SW480 (cell line): ENCODE measurements at places on chromosomes 12 and 14.

DNA sequence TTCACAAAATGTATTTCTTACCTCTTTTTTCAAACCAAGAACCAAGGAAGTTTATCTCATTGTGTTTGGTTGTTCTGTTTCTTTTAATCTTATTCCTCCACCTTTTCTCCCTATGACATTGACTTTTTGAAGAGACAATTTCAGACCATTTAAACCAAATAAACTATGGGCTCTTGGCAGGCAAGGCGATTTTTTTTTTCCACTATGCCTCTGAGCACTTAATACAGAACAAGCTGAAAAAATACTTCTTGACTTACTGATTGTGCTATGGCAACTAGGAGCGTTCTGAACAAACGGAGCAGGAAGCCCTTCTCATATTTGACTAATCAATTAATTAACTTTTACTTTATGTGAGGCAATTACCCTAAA is 98.0 kb downstream of the ZNF664 start:
- no peak for DNase-seq

- no peak for DNase-seq
Measured at GRCh38 chr14:105151838-105152793, 16.5 kb downstream of the JAG2 start.

DNA sequence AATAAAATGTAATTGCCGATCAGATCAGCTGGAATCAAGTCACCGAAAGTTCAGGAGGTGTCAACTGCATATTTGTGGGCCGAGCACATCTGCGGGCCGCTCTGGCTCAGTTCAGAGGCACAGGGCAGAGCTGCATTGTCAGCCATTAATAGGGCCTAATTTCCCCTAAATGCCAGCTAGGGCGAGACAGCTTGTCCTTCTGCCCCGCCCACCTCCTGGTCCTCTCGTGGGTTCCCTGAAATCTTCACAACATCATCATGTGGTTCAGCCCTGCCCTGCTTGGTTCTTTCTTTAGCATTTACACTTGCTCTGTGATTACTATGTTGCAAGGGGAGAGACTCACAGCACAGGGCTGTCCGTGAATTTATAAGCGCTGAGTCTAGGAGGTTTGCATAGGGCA is 148.9 kb downstream of the CHST11 start:
- no peak for DNase-seq

DNA sequence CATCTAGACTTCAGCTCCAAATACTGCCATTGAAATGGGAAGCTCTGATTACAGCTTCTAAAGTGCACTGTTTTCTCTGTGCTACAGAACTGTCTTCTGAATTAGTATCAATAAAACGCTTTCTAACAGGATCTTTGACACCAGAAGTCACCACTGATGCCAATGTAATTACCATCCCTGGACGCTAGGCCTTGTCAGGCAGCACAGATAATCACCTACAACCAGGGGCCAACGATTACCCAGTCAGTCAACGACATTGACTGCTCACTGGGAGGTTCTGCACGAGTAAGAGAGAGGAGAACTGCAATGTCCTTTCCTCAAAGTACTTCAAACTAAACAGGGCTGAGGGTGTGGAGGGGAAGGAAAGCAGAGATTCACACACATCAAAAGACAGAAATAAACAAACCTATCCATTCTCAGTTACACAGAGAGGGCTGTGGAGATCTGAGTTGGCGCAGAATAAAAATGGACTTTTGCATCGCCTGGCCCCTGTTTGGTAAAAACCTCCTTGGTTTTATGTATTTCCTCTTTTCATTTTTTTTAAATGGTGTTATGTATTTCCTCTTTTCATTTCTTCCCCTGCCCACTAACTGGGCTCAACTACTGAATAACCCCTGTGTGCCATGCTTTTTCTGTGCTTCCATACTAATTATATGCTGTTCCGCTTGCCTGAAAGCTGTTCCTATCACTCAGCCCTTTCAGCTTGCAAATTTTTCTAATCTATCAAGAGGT is 492.2 kb downstream of the APAF1 start:
- DNase-seq: no peak

DNA sequence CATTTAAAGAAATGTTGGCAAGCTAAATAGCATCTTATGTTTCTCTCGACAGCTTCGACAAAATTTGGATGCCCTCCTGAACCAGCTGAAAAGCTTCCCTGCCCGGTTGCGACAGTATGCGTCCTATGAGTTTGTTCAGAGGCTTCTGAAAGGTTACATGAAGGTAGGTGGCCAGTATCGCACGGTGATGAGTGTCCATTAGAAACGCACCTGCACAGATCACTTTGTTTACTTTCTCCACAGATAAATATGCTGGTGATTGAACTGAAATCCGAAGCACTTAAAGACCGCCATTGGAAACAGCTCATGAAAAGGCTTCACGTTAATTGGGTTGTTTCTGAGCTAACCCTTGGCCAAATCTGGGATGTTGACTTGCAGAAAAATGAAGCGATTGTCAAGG is 36.5 kb downstream of the DYNC1H1 start:
- DNase-seq: no peak

DNA sequence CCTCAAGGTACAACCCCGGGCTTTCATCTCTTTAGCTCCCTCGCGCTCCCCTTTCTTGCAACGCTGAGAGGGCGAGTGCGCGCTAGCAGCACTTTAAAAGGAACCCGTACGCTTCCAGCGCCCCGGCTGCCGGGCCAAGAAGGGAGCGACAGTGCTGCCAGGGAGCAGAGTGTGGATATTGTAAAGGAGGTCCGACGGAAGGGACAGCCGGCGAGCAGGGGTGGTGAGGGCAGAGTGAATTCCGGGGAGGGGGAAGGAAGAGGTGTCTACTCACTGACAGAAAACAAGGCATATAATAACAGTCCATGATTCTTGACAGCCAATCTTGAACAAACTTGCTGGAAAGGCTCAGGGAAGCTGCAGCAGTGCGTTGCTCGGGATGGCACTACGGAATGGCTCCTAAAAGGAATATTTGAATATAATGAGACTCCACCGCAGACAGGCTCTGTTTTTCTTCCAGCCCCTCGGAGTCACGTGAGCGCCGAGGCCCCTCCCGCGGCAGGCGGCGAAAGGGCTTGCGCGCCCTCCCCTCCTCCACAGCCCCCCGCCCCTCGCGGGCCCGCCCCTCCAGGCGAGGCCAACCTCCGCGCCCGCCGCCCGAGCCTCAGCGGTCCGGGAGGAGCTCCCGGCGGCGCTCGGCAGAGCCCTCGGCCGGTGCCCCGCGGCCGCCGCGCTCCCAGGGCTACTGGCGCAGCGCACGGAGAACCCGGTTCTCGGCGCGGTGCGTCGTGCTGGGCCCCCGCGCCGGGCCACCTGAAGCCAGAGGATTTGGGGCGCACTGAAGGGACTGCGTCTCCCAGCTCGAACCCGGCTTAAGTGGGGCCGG is 3.4 kb downstream of the BMP4 start:
- DNase-seq: peak; percentile 85

- DNase-seq: peak; percentile 45
Measured at GRCh38 chr14:76083796-76084765, 67.6 kb upstream of the GPATCH2L start.

DNA sequence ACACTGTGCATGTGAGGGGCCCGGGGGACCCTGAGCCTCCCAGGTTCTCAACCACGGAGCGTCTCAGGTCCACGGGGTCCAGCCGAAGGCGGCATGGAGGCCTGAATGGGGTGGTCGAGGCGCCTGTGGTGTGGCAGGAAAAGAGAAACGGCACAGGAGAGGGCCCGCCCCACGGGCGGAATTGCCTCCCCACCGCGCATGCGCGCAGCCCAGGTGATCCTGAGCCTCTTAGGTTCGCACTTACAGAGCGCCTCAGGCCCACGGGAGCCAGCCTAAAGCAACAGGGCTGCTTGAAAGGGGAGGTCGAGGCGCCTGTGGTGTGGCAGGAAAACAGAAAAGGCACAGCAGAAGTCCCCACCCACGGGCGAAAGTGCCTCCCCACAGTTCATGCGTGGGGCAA is 311.0 kb downstream of the ALG10 start:
- no peak for DNase-seq

GRCh38 chr12:93589081-93589480 is 16.6 kb downstream of the SOCS2 start:
- no peak for DNase-seq

GRCh38 chr12:38469715-38470114 is 153.1 kb downstream of the ALG10B start:
- no peak for DNase-seq

DNA sequence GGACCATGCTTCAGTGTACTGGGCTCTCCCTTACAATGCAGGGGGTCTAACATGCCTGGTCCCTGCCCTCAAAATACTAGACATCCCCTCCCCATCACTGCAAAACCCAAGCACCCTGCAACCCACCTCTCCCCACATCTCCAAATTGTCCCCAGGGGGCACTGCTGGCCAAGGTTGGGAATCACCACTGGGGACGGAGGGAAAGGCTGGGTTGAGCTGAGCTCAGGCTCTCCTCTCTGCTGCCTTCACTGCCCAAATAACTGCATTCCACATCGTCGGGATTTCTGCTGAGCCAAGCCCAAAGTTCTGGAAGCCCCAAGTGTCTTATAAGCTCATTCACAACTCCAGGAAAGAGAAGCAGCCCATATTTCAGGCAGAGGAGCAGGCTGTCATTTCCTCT is 69.6 kb downstream of the NT5DC3 start:
- DNase-seq: peak; percentile 6
